ENCODE measurements at places on chromosomes 4 and X. TPM values are rescaled to one million over a fixed set of nuclear protein-coding genes. Genes with fewer than 3 reads are reported as not detected.

Gene GLRA2
- polyA plus RNA-seq, result not detected

Gene KLHL4
- polyA plus RNA-seq, result 0.49 TPM

Gene RASGEF1B
- polyA plus RNA-seq, result 8.3 TPM

Gene USP17L5
- polyA plus RNA-seq, result not detected

Gene SERTM2
- 0.22 TPM for polyA plus RNA-seq

Gene AFF2
- 0.09 TPM for polyA plus RNA-seq

DNA sequence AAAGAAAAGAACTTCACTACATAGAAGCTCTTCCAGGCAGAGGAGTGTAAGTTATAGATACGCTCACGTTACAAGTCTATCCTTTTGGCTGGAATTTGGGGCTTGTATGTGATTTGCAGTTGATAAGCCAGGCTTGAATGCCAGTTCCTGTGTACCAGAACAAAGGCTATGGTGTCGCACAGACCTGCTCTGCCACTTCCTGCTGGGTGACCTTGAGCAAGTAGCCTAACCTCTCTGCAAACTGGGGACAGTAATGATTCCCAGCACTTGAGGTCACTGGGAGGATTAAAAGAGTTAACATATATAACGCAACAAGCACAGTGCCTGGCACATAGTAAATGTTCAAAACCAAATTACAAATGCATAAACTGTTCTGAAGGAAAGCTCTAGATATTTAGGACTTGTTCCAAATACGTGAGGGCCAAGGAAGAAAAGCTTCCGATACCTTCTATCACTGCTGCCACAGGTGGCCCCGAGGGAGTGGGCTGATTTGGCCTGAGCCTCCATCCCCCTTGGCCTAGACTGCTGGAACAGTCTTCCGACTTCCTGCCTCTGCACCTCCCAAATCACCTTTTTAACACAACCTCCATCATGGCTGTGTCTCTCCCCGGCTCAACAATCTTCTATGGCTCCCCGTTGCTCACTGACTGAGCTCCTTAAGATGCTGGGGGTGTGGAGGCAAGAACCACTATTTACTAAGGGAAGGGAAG is 1.3 kb upstream of the SOWAHD start:
- no peak for DNase-seq

DNA sequence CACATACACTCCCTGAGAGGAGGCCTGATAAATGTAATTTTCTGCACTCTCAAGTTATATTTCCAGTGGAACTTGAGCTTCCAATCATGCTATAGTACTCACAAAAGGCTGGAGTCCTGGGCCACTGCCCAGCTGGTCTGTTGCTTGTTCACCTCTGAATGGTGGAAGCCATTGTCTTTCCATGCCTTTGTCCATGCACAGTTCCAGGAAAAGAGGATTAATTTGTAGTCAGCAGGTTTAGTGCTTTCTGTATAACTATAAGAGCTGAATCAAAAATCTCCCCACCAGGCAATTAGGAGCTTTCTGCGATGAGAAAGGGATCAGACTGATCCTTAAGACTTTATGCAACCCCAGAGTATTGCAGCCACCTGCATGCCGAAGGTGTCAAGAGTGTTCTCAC is 195.4 kb upstream of the PGRMC2 start:
- no peak for DNase-seq

DNA sequence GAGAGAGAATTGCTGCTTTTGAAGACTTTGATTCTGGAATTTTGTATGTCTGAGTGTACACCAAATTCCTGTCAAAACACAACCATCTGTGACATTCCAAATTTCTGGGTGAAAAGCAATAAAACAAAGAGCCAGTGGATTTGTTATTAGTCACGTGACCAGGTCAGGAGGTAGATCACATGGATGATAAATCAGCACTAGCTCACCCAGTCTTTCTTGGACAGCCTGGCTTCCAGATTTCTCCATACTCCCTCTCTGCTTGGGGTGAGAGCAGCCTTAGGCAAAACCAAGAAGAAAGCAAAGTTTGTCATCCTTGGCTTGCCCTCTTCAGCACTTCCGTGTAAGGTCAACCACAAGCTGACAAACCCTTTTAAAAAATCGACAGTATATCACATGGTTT is 194.2 kb downstream of the CLCN4 start:
- DNase-seq, result no peak

DNA sequence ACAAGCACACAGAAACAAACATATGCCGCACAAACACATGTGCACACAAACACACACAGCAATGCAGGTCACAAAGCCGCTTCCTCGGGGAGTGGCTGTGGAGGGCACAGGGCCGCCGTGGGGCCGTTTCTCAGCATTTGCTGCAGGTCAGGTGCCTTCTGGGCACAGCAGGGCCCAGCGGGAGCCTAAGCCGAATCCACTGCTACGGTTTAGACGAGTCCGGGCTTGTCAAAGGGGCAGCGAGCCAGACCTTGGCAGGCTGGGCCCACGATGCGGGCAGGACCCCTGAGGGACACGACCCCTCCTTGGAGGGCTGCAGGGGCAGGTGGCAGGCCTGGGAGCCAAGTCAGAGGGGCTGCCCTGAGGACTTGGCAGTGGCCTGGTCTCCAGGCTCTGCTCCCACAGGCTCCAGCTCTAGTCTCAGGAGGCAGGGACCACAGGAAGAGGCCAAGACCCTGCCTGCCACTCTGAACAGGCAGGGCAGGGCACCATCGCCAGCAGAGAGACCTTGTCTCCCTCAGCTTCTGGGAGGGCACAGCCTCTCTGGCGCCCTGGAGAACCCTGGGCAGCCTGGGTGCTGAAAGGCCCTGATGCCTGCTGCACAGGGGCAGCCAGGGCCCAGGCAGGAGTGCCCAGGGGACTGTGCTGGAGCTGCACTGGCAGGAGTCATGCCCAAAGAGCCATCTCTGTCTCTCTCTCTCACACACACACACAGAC is 5.5 kb upstream of the ATP2B3 start:
- DNase-seq, result no peak

GRCh38 chrX:118779581-118779980 is 44.0 kb upstream of the ZCCHC12 start:
- DNase-seq, result no peak

- DNase-seq, result no peak
Measured at GRCh38 chr4:37827802-37828321, 1.4 kb downstream of the PGM2 start.

GRCh38 chr4:6582889-6583490 is 8.0 kb downstream of the MAN2B2 start:
- DNase-seq, result no peak

DNA sequence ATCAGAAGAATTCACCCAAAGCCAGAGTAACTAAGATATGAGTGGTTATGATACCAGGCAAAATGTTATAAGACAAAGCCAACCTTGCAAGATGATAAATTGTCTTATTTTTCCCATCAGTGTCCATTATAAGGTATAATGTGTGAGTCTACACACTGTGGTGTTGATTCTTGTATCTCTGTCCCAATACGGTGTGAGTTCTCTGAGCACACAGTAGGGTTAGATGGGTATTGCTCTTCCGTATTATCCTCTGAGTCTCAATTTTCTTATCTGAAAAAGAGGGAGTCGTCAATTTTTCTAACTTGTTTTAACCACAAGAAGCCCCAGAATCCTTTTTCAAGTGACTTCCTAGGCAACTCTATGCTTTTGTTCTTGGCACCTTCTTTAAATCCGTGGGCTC is 69.9 kb downstream of the HMGB2 start:
- DNase-seq, result no peak

GRCh38 chr4:4761128-4761982 is 98.1 kb upstream of the MSX1 start:
- no peak for DNase-seq

DNA sequence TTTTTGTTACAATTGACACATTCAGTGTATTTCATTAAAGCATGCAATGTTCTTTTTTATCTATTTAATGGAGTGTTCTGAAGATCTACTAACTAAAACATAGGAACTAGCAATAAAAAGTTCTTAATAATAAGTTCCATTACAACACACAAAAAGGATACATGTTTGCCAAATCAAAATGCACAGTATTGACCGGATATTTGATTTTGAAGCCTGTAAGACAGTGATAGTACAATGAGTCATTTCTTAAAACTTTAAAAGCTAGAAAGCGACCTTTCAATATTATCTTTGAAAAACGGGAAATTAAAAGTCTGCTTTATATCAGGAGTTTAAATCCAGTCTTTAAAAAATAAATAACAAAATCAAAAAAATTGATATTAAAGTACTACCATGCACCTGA is 2.4 kb upstream of the PRDM5 start:
- no peak for DNase-seq

DNA sequence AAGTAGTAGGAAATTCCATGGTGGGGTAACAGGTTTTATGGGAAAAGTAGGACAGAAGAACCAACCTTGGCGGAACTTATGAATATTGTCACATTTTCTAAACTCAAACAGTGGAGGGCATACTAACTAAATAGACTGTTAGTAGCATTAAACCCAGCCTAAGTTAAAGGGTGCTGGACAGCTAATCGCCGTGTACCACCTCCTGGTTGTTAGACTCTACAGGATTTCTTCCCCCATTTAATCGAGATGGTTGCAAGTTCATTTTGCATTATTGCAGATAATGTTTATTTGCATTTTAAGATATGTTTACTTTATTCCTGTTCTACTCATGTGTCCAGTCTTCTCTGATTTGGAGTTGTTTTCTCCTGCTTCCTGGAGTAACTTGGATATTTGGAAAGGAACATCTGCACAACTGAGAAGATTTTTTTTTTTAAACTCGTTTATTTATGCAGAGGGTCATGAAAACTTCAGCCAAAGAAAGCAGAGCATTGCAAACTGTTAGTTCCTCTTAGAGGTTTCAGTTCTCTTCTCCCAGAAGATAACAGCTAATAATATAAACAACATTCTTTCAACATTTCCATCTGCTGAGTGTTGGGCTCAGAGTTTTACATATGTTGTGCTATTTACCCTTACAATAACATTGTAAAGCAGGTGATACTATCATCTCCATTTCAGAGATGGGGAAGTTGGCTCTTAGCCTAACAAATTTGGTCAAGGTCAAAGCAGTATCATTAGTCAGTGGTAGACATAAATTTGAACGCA is 51.5 kb upstream of the TBC1D9 start:
- DNase-seq, result no peak

All from kidney (tissue), 22 donors.